ENCODE measurements at places on chromosomes 1 and 21.
A peak's percentile ranks its signal among the peaks of the same experiment; 100 is the strongest.

DNA sequence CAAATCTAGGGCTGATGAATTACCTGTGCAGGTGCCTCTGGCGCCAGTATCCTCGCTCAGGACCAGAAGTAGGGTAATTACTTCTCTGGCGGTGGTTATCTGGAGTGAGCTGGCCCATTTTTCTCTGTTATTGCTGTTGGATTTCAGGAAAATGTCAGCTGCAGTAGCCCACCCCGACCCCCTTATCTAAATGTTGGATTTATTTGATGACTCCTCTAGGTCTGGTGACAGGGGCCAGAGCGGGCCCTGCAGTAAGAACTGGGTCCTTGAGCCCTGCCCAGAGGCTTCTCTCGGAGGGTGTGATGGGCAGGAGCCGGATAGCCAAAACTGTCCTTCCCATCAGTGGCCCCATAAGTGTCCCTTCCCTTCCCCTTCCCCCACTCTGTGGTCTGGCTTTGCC is 384.3 kb downstream of the PTPRU start:
- DNase-seq, result no peak

DNA sequence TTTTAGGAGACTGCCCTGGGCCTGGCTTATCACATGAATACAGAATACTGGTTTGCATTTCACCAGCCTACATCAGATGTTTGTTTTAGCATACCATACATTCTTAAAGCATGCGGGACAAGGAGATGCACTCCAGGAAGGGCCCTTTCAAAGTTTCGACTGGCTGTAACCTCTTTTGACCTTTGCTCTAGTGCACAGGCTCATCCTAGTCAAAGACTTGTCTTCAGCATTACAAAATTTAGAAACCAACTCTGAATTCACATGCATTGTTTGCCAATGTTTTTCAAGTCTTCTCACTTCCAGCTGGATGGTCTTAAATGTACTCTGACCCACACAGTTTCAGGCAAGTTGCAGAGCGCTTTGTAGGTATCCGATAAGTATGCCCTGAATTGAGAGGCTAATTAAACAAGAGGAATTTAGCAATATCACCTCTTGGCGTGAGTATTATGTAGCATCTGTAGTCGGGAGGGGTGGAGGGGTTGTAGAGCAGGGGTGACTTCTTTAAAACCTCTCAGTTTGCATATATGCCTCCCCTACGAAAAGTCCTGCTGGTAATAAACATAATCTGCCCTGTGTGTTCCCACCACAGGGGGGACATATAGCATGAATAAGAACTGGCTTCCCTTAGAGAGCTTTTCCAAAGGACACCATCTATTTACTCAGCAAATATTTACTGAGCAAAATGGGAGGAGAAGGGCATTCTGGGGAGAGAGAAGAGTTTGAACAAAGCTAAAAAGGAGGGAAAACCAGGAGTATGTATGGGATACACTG is 24.4 kb upstream of the AHCYL1 start:
- peak; percentile 36 for DNase-seq

GRCh38 chr21:31901315-31901714 is 28.5 kb downstream of the HUNK start:
- no peak for DNase-seq

DNA sequence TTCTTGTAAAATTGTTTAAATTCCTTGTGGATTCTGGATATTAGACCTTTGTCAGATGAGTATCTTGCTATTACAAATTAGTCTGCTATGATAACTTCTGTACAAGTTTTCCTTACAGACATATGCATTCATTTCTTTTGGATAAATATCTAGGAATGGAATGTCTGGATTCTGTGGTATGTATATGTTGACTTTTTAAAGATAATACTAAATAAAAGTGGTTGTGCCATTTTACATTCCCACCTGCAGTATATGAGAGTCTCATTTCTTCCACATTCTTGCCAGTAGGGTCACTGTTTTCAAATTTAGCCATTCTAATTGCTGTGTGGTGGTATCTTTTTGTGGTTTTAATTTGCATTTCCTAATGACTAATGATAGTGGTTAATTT is 53.9 kb downstream of the SYDE2 start:
- no peak for DNase-seq

Data from COLO829 (cell line).